ENCODE measurements at places on chromosomes 16 and 17.
A peak's percentile ranks its signal among the peaks of the same experiment; 100 is the strongest.

DNA sequence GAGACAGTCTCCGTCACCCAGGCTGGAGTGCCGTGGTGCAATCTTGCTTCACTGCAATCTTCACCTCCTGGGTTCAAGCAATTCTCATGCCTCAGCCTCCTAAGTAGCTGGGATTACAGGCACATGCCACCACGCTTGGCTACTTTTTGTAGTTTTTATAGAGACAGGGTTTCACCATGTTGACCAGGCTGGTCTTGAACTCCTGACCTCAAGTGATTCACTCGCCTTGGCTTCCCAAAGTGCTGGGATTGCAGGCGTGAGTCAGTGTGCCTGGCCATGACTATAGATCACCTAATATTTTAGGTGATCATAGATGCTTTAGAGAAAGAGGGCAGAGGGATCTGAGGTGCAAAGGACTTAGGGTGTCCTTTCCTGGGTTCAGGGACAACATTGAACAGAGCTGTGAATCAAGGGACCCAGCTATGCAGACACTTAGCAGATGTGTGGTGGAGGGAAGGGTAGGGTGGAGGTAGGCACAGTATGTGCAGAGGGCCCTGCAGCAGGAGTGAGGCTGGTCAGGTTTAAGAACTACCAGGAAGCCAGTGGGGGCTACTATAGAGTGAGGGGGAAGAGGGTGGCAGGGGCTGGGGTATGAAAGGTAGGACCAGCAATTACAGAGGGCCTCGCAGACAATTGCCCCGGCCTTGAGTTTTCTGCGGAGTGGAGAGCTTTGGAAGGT is 116.5 kb downstream of the CMIP start:
- DNase-seq, result no peak

GRCh38 chr17:77111934-77112296 is 28.9 kb upstream of the SEC14L1 start:
- DNase-seq, result no peak

DNA sequence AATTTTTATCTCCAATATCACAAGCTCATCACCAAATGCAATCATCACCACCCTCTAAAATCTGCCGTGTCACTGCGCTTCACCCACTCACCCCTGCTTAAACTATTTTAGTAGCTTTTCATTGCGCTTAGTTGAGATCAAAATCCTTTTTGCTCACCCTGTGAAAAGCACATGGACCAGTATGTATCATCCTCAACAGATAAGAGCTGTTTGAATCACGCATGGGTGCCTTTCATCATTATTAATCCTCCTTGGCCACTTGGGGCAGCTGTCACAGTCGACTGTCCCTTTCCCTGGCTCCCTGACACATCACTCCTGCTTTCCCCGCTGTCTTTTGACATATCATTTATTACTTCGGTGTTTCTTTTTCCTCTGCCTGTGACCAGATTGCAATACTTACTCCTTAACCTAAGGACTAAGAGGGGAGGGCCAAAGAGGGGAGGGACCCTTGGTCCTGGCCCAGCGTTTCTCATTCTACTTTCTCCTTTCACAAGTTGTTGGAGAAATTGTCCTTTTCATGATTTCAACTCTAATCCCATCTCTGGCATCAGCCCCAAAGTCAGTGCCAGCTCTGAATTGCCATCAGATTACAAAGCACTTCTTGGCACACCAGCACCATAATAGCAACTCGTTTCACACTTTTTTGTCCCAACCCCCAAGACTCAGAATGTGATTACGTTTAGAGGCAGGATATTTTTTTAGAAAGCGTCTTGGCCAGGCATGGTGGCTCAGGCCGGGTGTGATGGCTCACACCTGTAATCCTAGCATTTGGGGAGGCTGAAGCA is 8.6 kb upstream of the KDM6B start:
- DNase-seq, result no peak

- no peak for DNase-seq
Observed at GRCh38 chr16:51630076-51630475, 479.0 kb upstream of the SALL1 start.

- peak; percentile 81 for DNase-seq
Observed at GRCh38 chr16:4795181-4795827, at the start of gene SMIM22. SMIM22 (plus strand) TSS chr16:4795369; CDS start chr16:4795735, 366 bp downstream.

GRCh38 chr17:14405189-14405588 is 104.3 kb downstream of the HS3ST3B1 start:
- DNase-seq, result no peak

- DNase-seq, result no peak
Observed at GRCh38 chr17:17172990-17173389, 33.1 kb downstream of the PLD6 start.

- DNase-seq, result no peak
Observed at GRCh38 chr17:10394201-10394887, 21.5 kb upstream of the MYH13 start.

GRCh38 chr17:44005527-44006271 is 1.3 kb downstream of the NAGS start:
- DNase-seq, result peak; percentile 63

DNA sequence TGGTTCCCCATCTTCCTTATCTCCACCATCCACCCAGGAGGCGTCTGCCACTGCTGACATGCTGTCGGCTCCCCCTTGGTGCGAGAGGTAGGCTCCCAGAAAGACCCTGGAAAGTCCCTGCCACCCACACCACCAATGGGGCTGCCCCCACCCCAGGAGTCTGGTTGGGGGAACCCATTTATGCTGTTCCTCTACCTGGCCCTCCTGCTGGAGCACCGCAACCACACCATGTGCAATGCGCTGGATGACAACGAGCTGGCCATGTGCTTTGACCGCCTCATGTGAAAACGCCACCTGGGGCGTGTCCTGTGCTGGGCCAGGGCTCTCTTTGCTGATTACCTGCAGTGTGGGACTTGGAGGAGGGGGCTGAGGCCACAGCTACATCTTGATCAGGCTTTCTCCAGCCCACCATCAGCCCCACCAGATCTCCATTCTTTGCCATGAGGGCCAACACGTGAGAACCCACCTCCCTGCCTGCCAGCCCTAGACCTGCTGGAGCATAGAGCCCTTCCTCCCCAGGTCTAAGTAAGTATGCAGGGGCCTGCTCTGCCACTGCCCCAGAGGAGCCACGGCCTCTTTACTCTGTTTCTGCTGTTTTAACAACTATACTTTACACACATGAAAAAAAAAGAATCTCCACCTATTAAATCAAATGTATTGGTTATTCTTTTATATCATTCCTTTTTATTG is 7.9 kb upstream of the ALDH3A1 start:
- no peak for DNase-seq

- peak; percentile 52 for DNase-seq
Observed at GRCh38 chr16:66947302-66948065, 12.2 kb downstream of the CES2 start.

GRCh38 chr16:1157639-1158455 is 4.9 kb downstream of the CACNA1H start:
- DNase-seq, result no peak

- DNase-seq, result no peak
Observed at GRCh38 chr16:4241258-4241927, 487 bp downstream of the SRL start.

GRCh38 chr16:9840761-9841665 is 341.2 kb downstream of the GRIN2A start:
- DNase-seq, result no peak

GRCh38 chr16:2230376-2230775 is 5.9 kb upstream of the DNASE1L2 start:
- no peak for DNase-seq

DNA sequence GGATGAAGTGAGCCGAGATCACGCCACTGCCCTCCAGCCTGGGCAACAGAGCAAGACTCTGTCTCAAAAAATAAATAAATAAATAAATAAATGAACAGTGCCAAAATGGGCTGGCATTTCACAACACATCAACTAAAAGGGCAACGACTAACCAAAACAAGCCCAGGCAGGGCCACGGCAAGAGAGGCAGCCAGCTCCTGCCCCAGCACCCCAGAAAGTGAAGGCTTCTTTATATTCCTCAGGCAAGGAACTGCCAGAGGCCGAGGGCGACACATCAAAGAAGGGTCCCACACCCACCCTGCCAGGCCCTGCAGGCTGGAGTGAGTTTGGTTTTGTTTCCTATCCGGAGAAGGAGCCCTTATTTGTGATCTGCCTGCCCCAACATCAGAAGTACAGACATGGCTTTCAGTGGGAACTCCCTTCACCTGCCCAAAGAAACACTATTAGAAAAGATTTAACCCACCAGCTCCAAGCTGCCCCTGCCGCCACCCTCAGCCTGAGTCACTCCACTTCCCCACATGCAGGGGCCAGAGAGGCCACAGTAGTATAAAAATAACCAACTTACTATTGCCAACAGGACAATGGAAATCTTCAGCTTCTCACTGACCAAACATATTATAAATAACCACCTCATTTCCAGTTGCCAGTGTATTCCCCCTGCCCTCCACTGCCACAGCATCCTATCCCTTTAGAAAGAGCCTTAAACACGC is 8.0 kb downstream of the FBXO31 start:
- no peak for DNase-seq

DNA sequence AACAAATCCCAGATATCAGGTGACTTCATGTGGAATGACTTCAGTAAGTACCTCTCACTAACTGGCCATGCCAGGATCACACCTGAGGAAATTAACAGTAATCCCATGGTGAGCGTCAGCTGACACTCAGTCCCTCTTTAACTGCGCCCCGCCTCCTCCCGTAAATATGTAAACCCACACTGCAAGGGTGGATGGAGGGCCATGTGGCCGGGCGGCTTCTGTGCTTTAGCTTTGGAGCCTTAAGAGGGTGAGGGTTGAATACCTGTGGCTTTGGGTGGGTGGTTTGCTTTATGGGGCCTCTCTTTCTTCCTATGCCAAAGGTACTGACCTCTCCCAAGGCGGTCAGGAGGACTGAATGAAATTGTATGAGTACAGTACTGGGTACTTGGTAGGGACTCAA is 141.7 kb downstream of the MRM1 start:
- peak; percentile 66 for DNase-seq

DNA sequence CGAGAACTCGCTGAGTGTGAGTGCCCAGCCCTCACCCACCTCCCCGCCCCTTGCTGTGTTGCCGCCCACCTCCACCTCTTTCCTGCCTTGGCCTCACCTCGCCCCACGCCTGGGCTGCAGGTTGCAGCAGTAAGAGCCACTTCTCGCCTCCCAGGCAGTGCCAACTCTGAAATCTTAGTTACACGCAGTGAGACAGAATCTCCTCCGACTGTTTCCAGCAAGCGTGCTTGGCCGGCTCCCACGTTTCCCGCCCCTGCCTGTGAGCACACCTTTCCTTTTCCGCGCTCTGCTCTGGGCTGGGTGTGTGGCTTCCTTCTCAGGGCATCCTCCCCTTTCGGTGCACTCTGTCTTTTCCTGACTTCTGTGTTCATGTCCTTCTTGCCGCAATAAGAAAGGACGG is 5.7 kb downstream of the ENGASE start:
- DNase-seq, result no peak

- no peak for DNase-seq
Observed at GRCh38 chr17:38720941-38721340, 9.2 kb upstream of the CISD3 start.

- no peak for DNase-seq
Observed at GRCh38 chr16:10859658-10860057, 17.3 kb upstream of the CIITA start.

GRCh38 chr16:69438465-69438864 is 14.0 kb downstream of the CYB5B start:
- no peak for DNase-seq

GRCh38 chr17:9232591-9233270 is 211.4 kb downstream of the NTN1 start:
- no peak for DNase-seq

GRCh38 chr17:17445925-17446665 is 30.7 kb upstream of the MED9 start:
- peak; percentile 25 for DNase-seq

DNA sequence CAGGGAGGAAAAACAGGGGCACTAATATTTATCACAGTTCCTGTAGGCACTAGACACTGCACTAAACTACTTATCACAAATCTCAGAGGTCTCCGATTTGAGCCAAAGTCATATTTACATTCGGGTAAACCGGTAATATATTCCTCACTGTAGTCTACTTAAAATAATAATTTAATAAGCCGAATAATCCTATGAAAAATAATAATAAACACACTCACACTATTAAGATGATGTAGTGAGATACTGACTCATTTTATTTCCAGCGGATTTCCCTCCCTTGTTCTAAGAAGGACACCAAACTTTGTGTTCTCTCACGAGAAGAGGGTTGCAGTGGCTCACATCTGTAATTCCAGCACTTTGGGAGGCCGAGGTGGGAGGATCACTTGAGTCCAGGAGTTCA is 36.6 kb upstream of the TNRC6A start:
- DNase-seq, result no peak

- no peak for DNase-seq
Observed at GRCh38 chr17:40284085-40284713, 3.5 kb upstream of the CDC6 start.

DNA sequence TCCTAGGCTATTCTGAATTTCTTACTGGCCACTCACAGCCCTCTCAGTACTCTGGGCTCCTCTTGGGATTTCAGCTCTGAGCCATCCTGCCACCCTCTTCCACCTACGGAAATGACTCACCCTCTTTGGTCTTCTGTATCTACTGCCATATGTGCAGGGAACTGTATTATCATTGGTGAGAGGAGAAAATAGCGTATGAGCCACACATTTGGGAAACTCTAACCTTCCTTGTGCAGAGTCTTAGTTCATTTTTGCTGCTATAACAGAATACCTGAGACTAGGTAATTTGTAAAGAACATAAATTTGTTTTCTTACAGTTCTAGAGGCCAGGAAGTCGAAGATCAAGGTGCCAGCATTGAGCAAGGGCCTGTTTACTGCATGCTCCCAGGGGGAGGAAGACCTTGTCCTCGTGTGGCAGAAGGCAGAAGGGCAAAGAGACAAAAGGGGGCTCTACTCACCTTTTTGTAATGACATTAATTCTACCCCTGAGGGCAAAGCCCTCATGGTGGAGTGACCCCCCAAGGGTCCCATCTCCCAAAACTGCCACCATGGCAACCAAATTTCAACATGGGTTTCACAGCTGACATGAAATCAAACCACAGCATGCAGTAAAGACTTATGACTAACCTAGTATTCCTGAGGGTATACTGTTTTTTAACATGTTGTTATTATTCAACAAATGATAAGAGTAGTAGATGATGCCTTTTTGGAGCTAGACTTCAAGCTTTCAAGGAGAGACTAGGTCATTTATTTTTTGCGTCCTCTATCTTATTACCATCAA is 191.8 kb downstream of the PRKCA start:
- DNase-seq, result no peak

GRCh38 chr17:79028496-79029326 is 4.7 kb downstream of the C1QTNF1 start:
- no peak for DNase-seq

DNA sequence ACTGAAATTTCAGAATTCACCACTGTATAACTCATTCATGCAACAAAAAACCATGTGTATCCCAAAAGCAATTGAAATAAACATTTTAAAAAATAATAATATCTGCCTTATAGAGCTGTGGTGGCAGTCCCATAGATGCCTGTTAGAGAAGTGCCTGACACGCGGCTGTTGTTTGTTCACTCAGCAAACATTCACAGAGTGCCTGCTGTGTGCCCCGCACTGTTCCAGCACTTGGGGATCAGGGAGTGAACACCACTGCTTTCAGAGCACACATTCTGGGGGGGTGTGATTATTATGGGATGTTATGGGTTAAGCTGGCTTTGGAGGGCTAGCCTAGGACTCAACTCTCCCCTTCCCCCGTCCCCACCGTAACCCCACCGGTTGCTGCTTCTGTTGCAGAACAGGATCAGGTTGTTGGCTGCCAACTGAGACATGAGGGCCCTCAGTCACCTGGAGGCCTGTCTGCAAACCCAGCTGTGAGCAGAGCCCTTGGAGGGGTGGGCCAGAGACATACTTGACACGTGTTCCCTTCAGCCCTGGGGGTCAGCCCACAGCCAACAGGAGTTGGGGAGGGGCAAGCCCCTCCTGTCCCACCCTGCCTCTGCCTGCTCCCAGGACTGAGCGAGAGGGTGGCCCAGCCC is 103.3 kb upstream of the CIBAR2 start:
- peak; percentile 16 for DNase-seq

All from DMS79 treated with DMSO at 0.1 percent for 48 hours (cell line).